ENCODE measurements at places on chromosomes 2 and 18. TPM values are rescaled to one million over a fixed set of nuclear protein-coding genes. Genes with fewer than 3 reads are reported as not detected.

- no peak for DNase-seq
Observed at GRCh38 chr2:191158747-191159146, 8.0 kb upstream of the STAT4 start.

GRCh38 chr2:216713691-216714336, 18.5 kb upstream of the IGFBP5 start:
- no peak for DNase-seq

DNA sequence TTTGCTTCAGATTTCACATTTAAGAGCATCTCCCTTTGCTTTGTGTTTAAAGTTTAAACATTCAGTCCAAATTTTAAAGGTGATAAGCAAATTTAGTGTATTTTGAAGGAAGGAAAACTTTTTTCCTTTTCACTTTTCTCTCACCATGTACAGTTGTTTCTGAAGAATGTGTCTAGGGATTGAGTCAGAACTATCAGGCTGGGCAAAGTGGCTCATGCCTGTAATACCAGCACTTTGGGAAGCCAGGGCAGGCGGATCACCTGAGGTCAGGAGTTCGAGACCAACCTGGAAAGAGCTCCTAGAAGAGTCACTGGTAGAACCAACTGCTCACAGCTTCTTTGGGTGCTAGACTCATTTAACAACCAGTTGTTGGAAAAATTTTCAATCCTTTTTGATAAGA, 327.0 kb upstream of the THUMPD2 start:
- DNase-seq: no peak

Gene SERPINB12
- not detected for total RNA-seq

Gene MSTN
- total RNA-seq: not detected

- peak; percentile 56 for DNase-seq
Observed at GRCh38 chr2:191758518-191759507, 80.9 kb downstream of the NABP1 start.

- no peak for DNase-seq
Observed at GRCh38 chr2:120438301-120439066, 92.5 kb downstream of the INHBB start.

Gene GALM
- total RNA-seq: 7.1 TPM

DNA sequence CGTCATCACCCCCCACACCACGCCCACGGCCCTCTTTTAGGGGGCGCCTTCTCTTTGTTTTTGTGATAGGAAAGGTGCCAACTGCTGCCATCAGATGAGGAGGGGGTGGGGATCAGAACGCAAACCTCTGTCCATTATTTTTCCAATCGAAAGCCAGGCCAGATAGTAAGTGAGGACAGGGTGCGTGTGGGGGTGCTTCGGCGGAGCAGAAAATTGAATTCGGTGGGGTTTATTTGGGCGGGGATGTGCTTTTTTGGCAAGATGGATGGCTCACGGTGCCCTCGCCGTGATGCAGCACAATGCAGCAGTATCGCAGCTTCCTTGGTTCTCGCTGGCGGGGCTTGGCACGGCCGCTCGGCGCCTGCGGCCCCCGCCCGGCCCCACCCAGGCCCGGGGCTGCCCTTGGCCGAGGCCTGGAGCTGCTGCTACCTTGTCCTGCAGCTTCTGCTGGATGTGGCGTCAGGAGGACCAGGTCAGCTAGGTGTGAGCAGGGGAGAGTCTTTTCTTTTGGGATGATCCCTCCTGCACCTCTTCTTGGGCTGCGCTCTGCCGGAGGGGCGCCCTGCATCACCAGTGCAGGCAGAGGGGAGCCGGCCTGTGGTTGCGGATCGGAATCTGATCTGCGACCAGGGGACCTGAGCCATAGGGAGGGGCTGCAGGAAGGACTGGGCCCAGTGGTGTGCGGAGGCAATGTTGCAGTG, 1.3 kb downstream of the SPTBN1 start:
- DNase-seq: peak; percentile 69

DNA sequence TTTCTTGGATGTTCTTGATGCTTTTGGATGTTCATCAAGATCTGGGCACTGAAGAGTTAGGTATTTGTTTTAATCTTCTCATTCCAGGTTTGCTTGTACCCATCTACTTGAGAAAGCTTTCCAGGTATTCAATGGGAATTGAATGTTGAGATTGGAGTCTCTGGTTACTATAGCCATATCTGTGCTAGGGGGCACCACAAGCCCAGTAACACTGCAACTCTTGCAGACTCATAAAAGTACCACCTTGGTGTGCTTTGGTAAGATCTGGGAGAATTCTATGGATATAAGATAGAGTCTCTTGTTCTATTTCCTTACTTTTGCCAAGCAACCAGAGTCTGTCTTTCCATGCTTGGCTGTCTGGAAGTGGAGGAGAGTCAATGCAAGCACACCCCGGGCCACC, 518.9 kb upstream of the VRK2 start:
- DNase-seq: no peak

Gene PHOSPHO2
- total RNA-seq: 16.8 TPM

Gene PROKR1
- 2.1 TPM for total RNA-seq

DNA sequence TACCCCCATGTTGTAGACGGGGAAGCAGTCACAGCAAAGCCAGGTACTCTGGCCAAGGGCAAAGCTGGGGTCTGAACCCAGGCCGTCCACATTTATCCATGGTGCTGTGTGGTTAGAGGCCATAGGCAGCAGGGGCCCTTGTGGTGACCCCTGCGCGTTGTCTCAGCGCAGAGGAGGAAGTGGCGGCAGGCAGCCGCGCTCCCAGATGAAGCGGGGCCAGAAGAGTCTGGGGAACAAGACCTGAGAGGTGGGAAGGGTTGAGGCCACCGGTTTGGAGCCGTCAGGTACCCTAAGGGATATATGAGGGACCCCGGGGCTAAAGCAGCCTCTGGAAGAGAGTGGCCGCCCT, 770 bp downstream of the ZNF396 start:
- peak; percentile 45 for DNase-seq

Gene ABCG8
- total RNA-seq: not detected

GRCh38 chr2:44715671-44716081, 225.8 kb upstream of the SIX3 start:
- DNase-seq: peak; percentile 72

DNA sequence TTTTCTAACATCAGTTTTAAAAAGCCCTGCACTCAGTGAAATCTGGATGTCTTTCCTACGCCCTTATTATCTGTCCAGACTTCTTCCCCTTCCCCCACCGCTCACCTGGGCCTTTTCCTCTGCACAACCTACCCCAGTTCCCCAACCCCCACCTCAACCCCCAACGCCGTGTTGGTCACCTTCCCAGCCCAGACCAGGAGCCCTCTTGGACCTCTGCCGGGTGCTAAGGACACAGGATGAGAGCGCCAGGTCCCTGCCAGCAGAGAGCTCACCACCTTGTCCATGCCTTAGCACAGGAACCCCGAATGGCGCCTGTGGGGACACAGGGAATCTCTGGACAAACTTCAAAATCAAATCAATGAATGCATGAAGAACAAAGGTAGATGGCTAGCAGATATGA, 966 bp upstream of the RBM43 start:
- DNase-seq: no peak

- DNase-seq: no peak
Observed at GRCh38 chr2:41724465-41724864, 323.4 kb upstream of the PKDCC start.
